GM13977 (cell line): ENCODE measurements at places on chromosomes 13 and 19.

DNA sequence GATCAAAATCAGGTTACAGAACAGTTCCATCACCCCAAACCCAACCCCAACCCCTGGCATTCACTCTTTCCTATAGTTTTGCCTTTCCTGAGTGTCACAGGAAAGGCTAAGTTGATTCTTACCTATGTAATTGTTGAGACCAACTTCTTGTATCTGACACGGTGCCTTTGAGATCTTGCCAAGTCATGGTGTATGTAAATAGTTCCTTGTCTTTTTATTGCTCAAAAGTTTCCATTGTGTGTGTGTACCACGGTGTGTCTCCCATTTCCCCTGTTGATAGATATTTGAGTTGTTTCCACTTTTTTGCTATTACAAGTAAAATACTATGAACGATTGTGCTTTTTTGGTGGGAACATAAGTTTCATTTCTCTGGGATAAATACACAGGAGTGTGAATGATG is 3.3 kb upstream of the IGFL2 start:
- DNase-seq = no peak

DNA sequence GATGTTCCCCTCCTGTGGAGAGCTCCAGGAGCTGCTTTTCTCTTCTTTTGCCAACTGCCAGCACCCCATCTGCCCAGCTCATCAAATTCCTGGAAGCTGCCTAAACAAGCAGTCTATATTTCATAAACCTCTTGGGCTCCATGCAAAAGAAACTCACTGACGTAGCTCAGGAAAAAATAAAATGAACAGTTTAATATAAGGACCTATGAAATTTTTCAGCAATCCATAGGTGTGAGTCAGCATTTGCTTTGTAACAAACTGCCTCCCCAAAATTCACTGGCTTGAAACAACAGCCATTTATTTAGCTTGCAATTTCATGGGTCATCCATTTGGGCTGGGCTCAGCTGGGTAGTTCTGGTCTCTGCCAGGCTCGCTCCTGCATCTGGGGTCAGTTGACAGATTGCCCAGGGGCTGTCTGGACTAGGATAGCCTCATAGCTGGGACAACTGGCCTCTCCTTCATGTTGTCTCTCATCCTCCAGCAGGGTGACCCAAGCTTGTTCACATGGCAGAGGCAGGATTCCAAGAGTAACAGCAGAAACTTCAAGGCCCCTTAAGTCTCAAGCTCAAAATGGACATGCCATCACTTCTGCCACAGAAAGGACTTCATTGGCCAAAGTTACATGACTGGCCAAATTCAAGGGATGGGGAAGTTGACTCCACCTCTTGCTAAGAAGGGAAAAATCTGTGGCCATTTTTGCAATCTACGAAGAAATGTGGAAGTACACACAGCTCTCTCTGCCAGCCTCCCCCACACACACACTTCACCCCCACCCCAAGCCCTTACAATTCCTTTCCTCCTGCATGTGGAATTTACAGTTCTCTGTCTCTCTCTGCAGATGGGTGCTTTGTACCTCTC is 7.9 kb upstream of the PVR start:
- no peak for DNase-seq

GRCh38 chr13:109162248-109163036 is 533.0 kb downstream of the MYO16 start:
- DNase-seq = peak; percentile 80

DNA sequence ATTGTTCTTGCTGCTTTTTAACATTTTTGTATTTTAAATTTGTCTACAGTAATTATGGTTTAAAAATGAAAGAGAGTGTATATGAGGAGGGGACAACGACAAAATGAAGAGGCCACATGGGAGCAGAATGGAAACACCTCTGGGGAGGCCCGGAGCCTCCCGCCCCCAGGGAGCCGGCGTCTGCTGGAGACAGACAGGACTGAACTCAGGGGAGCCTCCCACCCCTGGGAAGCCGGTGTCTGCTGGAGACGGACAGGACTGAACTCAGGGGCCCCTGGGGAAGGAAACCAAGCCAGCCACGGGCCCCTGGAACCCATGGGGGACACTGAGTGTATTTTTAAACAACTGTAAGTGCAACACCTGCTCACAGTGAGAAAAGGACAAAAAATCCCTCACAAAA is 16.7 kb upstream of the SLC39A3 start:
- DNase-seq = no peak
